NCI-H1436 treated with DMSO at 0.1 percent for 48 hours (cell line): ENCODE measurements at places on chromosomes 16 and 17.

DNA sequence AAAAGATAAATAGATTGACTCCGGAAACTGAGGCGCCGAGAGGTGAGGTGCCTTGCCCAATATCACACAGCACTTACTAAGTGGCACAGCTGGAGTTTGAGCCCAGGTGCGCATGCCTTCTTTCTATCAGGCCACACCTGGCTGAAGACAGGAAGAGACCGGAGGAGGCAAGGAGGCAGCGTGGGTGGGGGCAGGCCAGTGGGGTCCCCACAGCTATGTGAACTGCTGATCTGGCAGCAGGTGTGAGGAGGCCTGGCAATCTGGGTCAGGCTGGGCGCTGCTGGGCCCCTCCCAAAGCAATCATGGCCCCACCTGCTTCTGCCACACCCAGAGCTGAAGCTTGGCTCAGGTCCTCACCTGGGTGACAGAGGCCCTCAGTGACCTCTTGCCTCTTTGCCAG, 1.9 kb upstream of the GDPD3 start:
- DNase-seq: no peak

DNA sequence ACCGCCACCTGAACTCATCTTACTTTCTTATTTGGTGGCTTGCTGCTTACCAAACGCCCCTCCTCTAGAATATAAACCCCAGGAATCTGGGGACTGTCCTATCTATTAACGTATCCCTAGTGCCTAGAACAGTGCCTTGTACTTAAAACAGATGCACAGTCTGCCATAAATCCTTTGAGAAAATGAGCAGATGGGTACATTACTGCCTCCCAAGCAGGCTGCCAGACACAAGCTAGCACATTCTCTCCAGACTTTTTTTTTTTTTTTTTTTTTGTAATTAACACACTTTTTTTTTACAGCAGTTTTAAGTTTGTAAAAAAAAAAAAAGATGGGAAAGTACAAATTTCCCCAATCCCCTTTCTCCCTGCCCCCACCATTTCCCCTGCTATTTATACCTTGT, 57.3 kb upstream of the RPL38 start:
- DNase-seq: no peak

- no peak for DNase-seq
Measured at GRCh38 chr17:77644181-77645071, 314.1 kb upstream of the TNRC6C start.

- DNase-seq: no peak
Measured at GRCh38 chr16:50534958-50535357, 13.2 kb upstream of the NKD1 start.

DNA sequence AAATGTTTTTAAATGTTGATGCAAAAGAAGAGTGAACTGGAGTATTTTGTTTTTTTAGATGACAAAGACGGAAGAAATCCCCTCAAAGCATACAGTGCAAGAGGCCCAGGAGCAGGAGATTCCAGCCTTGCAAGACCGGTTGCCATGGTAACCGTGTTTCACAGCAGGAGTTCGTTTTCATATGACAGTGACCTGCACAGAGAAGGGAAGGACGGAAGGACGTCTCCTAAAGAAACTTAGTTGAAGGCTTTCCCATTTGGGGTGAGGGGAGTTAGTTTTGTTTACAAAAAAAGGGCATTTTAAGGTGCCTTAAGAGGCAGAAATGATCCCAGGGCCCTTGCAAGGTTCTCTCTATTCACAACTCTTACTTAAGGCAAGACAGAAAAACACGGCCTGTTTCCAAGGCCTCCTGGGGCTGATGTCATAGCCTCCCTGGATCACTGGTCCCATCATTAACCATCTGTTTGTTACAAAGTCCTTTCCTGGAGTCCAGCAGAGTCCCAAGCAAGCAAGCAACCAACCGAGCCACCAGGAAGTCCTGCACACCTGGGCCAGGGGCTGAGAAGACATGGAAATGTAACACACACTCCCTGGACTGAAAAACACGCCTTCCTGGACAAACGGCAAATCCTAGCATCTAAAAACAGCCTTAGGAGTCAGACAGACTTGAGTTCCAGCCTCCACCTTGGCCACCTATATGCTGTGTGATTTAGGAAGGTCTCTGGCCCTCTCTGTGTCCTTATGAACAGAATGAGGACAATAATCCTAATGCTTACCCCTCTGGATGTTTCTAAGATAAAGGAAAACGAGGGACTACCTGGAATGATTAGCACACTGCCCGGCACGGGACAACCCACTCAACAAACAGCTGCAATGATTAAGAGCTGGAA, 30.3 kb upstream of the RPH3AL start:
- DNase-seq: no peak

DNA sequence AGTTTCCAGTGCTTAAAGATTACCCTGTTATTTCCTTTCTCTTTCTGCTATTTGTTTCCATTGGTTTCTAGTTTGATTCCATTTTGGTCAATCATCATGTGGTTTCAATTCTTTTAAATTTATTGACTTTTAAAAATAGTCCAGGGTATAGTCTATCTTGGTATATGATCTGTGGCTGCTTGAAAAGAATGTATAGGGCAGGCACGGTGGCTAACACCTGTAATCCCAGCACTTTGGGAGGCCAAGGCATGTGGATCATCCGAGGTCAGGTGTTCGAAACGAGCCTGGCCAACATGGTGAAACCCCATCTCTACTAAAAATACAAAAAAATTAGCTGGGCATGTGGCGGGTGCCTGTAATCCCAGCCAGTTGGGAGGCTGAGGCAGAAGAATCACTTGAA, 34.5 kb upstream of the NACA2 start:
- no peak for DNase-seq

- DNase-seq: no peak
Measured at GRCh38 chr16:57643147-57643874, 14.9 kb downstream of the ADGRG1 start.

DNA sequence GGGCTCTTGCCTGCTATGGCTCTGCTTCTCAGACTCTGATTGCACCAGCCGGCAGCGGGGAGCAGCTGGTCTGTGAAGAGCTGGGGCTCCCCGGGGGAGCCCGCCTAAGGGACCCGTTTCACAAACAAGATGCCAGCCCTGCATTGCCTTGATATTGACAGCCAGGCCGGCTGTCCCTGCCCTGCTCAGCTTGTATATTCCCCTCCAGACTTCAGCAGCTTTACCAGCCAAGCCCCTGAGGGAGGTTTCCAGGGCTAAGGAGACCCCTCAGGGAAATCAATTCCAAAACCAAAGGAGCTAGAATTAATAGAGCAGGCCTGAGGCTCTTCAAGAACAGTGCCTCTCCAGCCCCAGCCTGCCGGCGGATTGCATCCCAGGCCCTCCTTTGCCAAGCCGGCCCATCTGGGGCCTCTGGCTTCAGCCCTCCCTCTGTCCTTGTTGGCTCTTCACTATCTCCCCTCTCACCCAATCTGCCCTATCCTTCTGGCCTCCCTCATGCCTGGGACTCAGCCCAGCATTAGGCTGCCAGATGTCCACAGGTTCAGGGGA, 5.7 kb downstream of the CALB2 start:
- DNase-seq: no peak

GRCh38 chr17:42178817-42179216, 2.1 kb downstream of the KCNH4 start:
- no peak for DNase-seq

DNA sequence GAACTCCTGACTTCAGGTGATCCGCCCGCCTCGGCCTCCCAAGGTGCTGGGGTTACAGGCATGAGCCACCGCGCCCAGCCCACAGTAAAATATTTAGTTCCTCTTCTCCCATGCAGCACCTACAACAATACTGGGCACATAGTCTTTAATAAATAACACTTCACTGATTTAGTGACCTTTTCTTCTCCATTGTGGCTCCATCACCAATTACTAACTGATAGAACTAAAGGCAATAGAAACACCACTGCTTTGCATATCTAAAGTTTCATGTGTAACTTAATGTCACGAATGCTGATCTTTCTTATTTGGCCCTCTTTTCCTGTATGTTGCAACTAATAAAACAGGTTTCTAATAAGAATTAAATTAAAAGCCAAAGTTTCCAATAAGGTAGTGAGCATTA, 38.9 kb downstream of the TRIM37 start:
- DNase-seq: no peak
